GM03348 (cell line): ENCODE measurements at places on chromosomes 6 and 20.
A peak's percentile ranks its signal among the peaks of the same experiment; 100 is the strongest.

- DNase-seq, result no peak
Observed at GRCh38 chr6:107129370-107129925, 14.1 kb upstream of the BEND3 start.

GRCh38 chr6:84779917-84780316 is 15.5 kb upstream of the TBX18 start:
- DNase-seq, result no peak

DNA sequence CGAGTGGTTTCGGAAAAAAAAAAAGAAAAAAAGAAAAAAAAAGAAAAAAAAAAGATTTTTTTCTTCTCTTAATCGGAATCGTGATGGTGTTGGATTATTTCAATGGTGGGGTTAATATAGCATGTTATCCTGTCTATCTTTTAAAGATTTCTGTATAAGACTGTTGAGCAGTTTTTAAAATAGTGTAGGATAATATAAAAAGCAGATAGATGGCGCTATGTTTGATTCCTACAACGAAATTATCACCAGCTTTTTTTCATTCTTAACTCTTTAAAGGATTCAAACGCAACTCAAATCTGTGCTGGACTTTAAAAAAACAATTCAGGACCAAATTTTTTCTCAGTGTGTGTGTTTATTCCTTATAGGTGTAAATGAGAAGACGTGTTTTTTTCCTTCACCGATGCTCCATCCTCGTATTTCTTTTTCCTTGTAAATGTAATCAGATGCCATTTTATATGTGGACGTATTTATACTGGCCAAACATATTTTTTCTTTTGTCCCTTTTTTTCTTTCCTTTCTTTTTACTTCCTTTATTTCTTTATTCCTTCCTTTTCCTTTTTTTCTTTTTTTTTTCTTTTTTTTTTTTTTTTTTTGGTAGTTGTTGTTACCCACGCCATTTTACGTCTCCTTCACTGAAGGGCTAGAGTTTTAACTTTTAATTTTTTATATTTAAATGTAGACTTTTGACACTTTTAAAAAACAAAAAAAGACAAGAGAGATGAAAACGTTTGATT is 3.6 kb downstream of the SOX4 start:
- peak; percentile 50 for DNase-seq

- no peak for DNase-seq
Observed at GRCh38 chr6:168014428-168014827, 17.0 kb downstream of the KIF25 start.

- no peak for DNase-seq
Observed at GRCh38 chr20:63421913-63422312, 50.5 kb downstream of the KCNQ2 start.
